ENCODE measurements at places on chromosomes 1 and 21. TPM values are rescaled to one million over a fixed set of nuclear protein-coding genes. Genes with fewer than 3 reads are reported as not detected.

CHIA gene
- polyA plus RNA-seq: 0.30 TPM

DSCAM gene
- 0.03 TPM for polyA plus RNA-seq

DNA sequence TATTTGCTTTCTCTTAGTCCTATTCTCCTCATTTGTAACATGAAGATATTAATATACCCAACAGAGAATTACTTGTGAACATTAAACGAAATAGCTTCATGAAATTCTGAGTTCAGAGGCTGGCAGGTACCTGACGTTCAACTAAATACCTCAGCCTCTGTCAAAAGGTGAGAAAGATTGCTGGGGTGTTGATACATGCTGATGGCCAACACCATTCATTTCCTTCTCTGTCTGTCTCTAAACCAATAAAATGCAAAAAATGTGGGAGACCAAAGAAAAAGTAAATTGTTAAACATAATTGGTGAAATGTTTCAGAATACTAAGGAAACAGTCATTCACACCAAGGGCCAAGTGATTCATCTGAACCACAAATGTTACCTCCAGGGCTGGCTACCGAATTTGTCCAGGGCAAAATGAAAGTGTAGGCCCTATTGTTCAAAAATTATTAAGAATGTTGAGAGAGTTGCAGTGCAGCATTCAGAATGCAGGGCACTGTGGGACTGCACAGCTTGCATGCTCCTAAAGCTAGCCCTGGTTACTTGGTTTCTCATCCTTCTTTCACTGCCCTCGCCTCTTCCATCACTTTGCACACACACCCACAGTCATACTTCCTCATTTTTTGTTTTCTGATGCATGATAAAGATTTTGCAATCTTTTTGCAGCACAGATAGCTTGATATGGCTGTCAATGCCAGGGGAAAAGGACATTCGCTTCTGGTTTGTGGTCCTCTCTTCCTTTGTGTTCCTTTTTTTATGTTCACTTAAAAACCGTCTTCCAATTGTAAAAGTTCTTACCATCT is 414.3 kb upstream of the NR5A2 start:
- DNase-seq: no peak

GRCh38 chr1:56139836-56140235 is 439.5 kb downstream of the PLPP3 start:
- no peak for DNase-seq

GRCh38 chr1:22326372-22326915 is 125.2 kb upstream of the ZBTB40 start:
- no peak for DNase-seq

Measured in heart right ventricle (tissue), 16 donors.